ENCODE measurements at places on chromosomes 6 and 20.

GRCh38 chr20:44993343-44993742, 27.0 kb downstream of the STK4 start:
- no peak for DNase-seq

GRCh38 chr6:22826961-22827360, 257.6 kb downstream of the HDGFL1 start:
- no peak for DNase-seq

- DNase-seq = no peak
Measured at GRCh38 chr6:5751525-5752390, 255.0 kb downstream of the NRN1 start.

GRCh38 chr20:35015863-35016193, 60.2 kb downstream of the MYH7B start:
- DNase-seq = no peak

DNA sequence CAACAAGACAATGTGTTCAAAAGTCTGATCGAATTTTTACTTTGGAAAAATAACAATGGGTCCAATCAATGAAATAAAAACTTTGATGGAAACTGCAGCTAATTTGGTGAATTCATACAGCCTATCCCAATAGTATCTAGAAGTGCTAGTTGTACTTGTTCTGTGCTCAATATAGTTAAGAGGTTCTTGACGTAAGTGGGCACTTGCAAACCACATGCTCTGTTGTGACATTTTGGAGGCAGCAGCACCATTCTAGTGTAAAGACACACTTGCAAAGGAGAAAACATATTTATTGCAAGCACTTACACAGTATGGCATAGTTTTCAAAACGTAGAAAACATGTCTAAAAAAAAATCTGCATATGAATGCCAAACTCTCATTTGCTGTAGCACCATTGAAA, 6.7 kb upstream of the KLHL31 start:
- DNase-seq = no peak

- no peak for DNase-seq
Measured at GRCh38 chr6:155595284-155595683, 139.6 kb upstream of the NOX3 start.

- no peak for DNase-seq
Measured at GRCh38 chr6:157305670-157306653, 17.4 kb downstream of the TMEM242 start.

DNA sequence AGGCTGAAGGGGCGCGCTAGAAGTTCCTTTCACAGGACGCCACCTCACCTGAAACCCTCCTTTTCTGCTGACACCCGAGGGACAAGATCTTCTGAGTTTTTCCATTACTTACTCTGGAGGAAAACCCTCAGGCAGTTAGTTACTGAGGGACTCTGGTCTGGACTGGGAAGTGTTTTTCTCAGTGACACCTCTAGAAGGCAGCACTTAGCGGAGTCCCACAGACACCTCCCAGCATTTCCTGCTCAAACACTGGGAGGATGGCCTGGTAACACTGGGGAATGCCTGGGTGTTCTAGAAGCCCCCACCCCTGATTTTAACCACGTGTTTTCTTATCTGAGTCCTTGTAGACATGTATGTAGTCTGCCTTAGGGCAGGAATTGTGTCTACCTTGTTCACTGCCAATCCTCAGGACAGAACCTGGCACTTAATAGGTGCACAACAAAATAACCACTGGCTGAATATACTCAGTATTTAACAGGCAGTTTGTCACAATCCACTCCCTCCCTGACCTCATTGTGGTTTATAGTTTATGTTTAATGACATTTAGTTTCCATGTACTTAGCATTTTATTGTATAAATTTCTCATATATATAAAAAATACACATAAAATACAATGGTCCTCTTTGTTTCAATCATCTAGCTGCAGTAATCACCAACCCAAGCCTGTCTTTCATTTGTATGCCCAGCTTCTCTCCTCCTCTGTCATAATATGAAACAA, 4.8 kb downstream of the GSTA3 start:
- no peak for DNase-seq

DNA sequence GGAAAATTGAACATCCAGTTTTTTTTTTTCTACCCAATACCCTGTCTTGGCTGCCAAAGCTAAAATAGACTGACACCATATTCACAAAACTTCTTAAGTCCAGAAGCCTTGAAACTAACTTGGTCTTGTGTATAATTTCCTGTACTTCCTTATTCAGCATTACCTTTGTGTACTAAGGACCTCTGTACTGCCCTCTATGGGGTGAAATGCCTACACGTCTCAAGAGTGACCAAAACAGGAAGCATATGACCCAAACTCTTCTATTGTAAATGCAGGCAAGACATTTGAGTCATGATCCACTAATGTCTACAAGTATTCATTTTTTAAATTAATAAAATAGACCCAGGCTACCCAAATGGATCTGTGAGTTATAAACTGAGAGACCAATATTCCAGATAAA, 50.4 kb downstream of the HMGCLL1 start:
- no peak for DNase-seq

DNA sequence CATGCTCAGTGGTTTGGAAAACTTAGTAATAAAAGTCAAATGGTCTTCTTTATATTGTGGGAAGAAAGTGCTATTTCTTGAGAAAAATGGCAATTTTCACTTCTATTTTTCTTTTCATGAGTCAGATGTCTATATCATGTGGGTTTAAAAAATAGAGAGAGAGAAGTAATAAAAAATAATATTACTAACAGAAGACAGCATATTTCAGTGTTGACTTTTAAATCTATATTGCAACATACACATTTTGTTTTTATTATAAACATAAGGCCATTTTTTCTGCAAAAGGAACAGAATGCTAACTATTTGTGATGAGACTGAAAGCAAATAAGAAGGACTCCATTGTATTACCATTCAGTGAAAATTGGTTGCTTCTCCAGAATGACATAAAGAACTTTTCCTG, 135.1 kb upstream of the CNR1 start:
- DNase-seq = no peak

DNA sequence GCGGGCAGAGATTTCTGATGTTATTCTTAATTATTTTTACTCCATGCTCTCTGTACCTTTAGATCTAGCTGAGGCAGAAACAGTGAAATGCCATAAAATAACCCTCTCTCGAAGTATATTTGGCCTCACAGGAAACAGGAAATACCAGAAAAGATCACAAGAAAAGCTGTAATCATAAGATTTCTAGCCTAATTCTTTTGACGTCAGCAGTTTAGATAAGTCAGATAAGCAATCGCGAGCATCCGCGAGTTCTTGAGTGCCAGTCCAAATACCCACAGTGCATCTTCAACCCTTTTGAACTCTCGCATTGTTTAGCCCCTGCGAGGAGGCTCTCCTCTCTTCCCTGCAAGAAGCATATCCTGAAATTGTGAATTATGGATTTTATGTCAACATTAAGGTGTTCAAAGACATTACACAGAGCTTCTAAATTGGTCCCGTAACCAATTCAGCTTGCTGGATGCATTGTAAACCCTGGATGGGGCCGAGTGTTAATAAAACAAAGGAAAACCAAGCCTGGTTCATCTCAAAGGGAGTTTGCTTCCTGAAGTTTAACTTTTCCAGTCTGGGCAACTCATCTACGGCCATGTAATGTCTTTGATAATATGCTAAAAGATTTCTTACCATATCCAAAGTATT, 198.9 kb downstream of the MTFR2 start:
- no peak for DNase-seq

DNA sequence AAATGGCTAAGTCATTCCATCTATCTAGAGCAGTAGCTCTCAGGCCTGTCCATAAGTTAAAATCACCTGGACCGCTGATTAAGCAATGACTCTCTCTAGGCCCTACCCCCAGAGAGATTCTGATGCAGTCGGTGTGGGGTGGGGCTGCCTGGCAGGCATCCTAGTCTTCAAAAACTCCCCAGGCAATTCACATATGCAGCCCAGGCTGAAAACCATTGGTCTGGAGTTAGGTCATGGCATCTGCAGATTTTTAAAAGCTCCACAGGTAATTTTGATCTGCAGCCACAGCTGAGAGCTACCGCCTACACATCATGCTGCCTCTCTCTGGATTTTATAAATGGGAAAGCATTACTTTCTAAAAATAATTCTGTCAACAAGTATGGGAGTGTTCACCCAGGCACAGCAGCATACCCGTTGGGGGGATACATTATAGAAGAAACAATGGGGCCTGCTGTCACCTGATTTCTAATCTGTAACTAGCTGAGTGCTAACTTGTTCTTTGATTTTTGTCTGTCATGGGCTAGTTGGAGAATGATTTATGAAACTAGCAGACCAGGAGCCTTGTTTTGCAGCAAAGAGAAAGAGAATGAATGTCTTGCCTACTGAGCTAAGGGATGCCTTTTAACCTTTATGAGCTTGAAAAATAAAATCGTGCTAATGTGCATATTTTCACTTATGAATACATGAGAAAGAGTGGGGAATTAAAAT, 44.1 kb upstream of the ATXN1 start:
- DNase-seq = no peak

GRCh38 chr6:10272591-10272990, 142.3 kb downstream of the TFAP2A start:
- DNase-seq = no peak

DNA sequence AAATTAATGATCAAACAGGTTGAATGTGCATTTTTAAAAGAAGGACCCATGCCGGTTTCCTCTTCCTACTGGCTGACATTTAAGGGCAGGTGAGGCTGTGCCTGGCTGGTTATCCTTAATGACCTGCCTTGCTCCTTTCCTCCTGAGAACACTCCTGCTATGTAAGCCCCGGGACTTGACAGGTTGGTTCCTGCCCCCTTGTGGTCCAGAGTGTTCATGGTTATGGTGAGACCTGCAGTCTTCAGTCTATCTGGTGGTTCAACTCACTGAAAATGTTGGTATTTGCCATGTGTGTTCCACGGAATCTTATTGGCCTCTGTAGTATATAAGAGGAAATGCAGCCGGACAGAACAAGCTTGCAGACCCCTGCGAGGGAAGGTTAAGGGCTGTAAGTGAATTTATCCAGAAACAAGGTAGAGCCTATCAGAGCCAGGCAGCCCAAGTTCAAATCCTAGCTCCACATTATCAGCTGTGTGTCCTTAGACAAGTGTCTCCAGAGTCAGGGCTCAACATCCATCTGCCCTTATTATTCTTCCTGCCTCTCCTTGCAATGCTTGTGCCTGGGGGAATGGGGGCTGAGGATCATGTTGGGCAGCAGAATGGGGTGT, 5.2 kb upstream of the BPIFA3 start:
- DNase-seq = no peak

DNA sequence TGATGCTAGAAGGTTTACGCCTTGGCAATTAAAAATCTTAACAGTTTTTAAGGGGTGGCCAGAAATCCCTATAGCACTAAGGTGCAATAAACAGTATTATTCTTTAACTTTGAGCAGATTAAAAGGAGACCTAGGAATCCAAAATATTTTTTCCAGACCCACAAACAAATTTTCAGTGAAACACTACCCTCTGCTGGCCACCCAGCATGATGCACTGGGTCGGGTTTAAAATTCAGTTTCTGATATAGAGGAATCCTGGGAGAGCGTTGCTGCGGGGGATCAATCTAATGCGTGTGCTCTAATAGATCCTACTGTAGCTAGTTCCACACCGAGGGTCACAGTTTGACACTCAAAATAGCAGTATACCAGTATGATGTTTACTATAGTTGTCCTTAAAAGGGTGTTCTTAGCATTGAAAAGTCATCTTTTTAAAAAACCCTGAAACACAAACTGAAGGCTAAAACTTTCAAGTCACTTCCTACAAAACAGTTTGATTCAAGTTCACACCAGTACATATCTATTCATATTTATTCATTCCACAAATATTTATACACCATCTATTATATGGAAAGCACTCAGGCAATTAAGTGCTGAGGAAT, 10.2 kb downstream of the UBE3D start:
- no peak for DNase-seq

DNA sequence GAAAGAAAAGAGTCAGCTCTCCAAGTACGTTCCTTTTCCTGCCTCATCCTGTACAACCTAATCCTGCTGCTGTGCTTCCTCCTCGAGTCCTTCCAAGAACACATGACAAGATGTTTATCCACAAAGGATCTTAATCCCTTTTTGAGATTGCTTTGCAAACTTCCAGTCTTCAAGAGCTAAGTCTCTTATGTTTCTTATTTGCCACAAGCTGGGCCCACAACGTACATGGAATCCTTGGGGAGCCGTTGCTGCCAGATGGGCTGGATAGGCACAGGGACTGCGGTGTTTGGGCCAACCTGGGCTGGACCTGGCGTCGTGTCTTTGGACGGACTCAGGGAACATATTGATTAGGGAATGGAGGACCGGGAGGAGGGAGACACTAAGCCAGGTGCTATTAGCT, 79.7 kb upstream of the AFDN start:
- DNase-seq = no peak

- DNase-seq = no peak
Measured at GRCh38 chr6:168116975-168117899, 38.2 kb upstream of the FRMD1 start.
